ENCODE measurements at places on chromosomes 7 and 10. TPM values are rescaled to one million over a fixed set of nuclear protein-coding genes. Genes with fewer than 3 reads are reported as not detected.

GRCh38 chr7:137005873-137006272 lies 137.4 kb downstream of the CHRM2 start:
- no peaks in the 10 kb centered on the region for H3K36me3 ChIP-seq
- DNase-seq = no peak
- H3K27me3 ChIP-seq = no peaks in the 10 kb centered on the region
- H3K4me1 ChIP-seq = no peaks in the 10 kb centered on the region
- no peak overlapping the region for H3K4me3 ChIP-seq

DNA sequence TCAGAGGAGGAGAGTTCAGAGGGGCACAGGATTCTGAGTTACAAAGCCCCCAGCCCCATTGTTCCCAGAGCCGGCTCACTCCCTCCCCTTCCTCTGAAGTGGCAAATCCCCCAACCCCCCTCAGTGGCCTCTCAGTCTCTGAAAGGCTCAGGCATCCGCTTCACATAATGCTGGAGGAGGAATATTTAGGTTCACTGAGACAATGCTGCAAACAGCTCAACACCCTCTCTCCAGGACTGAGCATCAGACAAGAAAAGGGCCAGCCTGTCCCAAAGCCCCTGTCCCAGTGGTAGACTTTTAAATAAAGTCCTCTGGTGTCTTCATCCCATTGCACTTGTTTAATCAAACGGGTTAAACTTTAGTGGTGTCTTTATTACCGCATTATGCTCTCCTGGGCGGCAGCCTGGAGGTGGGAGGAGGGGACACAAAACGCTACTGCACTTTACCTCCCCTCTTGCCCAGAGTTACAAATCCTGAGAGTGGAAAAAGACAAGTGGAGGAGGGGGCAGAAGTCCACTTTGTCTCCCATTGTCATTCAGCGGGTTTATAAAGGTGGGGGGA lies 257.9 kb downstream of the FGFR2 start:
- DNase-seq = no peak
- H3K4me1 ChIP-seq = no peaks in the 10 kb centered on the region
- no peaks in the 10 kb centered on the region for H3K27me3 ChIP-seq
- H3K36me3 ChIP-seq = no peaks in the 10 kb centered on the region
- H3K4me3 ChIP-seq = no peak overlapping the region

GRCh38 chr7:107989618-107990373 lies 13.2 kb downstream of the LAMB1 start:
- H3K4me1 ChIP-seq = no peaks in the 10 kb centered on the region
- no peaks in the 10 kb centered on the region for H3K36me3 ChIP-seq
- H3K4me3 ChIP-seq = no peak overlapping the region
- H3K27me3 ChIP-seq = peaks cover 67% of the 10 kb centered on the region
- H3K27ac ChIP-seq = no peak overlapping the region
- no peak for DNase-seq

DNA sequence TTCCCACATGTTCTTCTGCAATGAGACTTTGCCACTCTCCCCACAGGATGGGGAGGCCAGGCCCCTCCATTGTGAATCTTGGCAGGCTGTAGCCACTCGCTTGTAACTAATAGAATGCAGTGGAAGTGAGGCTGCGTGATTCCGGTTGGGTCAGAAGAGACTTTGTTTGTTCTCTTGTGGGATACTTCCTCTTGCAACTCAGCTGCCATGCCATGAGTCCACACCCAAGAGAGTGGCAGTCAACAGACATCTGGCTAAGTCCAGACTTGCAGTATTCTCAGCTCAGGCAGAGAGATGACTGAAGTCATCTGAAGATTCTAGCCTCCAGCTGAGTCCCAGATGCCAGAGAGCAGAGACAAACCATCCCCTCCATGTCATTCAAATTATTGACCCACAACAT lies 153.4 kb upstream of the GDF10 start:
- H3K4me3 ChIP-seq = no peak overlapping the region
- DNase-seq = no peak
- H3K36me3 ChIP-seq = peaks cover 2% of the 10 kb centered on the region
- no peaks in the 10 kb centered on the region for H3K27me3 ChIP-seq

GRCh38 chr7:66142334-66142733 lies 27.7 kb downstream of the CRCP start:
- H3K4me1 ChIP-seq = no peaks in the 10 kb centered on the region
- H3K27ac ChIP-seq = no peak overlapping the region
- H3K4me3 ChIP-seq = no peak overlapping the region

DNA sequence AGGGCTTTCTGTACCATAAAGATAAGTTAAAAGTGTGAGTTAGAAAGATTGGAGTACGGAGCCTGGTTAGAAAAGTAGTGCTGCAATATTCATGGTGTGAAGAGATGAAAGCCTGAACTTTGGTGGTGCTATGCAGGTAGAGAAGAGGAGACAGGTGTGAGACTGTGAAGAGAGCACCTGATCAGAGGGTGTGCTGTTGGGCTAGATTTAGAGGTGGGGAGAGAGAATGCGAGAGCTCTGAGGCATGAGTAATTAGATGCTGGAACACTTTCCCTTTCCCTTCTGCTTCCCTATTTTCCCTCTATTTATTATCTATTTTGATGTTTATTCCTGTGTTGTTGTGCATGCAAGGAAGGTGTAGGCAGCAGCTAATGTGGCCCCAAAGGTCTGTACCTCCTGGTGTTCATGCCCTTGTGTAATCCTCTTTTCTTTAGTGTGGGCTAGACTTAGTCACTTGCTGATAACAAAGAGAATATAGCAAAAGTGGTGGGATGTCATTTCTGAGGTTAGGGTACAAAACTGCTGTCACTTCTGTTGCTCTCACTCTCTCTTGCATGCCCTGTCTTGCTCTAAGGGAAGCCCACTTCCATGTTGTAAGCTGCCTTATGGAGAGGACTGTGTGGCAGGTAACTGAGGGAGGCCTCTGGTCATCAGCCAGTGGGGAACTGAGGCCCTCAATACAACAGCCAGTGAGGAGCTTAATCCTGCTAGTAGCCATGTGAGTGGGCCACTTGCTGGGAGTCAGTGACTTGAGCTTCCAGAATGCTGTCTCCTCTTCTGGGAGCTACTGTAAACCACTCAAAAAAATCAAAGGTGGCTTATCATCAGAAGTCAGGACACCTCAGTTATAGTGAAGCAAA lies 2.6 kb upstream of the ATXN7L1 start:
- no peak for DNase-seq
- H3K4me3 ChIP-seq = no peak overlapping the region
- peaks cover 41% of the 10 kb centered on the region for H3K4me1 ChIP-seq

DNA sequence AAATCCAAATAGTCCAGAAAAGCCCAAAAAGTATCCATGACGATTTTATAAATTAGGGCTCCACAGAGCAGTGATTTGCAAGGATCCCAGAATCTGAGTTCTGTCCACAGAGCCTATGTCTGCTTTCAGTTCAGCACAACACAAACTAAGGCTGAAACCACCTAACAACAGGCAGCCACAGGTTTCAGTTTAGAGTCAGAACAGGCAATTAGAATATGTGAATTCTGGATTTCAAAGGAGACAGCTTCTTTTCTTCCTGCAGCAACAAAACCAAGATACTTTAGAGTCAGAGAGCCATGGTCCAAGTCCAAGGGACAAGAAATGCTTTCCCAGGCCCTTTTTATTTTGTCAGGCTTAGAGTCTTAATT lies 23.6 kb downstream of the IFIT3 start:
- no peak overlapping the region for H3K4me3 ChIP-seq
- no peak for DNase-seq
- no peak overlapping the region for H3K27ac ChIP-seq
- H3K27me3 ChIP-seq = peaks cover 20% of the 10 kb centered on the region
- H3K4me1 ChIP-seq = peaks cover 30% of the 10 kb centered on the region
- H3K36me3 ChIP-seq = peaks cover 7% of the 10 kb centered on the region

GRCh38 chr10:48981310-48981907 lies 41.8 kb upstream of the LRRC18 start:
- H3K27me3 ChIP-seq = peaks cover under 1% of the 10 kb centered on the region
- H3K27ac ChIP-seq = no peak overlapping the region
- H3K36me3 ChIP-seq = no peaks in the 10 kb centered on the region
- H3K4me3 ChIP-seq = no peak overlapping the region

DNA sequence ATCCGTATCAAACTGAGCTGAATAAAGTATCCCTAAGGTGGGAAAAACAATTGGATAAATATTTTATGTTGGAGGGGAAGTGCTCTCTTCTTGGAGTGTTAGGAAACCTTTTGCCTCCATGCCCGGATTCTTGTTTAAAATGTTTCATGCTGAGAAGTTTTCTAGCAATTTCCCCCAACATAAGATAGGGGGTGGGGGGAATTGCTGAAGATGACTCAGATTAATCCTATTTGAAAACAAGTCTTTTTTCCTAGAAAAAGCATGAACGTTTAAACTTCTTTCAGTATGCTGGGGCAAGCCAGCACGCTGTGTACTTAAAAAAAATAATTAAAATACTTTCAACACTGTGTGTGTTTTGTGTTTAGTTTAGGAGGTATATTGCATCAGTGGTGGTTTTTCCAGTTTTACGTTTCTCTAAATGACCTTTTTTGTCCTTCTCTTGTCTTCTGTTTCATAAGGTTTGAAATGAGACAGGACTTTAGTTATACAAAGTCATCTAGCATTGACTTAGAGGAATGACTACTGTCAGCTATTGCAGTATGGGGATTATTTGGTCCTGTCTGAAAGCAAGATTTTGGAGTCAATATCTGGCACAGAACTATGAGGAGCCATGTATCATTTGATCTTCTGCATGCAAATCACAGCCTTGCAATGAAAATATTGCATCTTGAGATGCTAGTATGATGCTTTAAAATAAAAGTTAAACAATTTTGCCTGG lies 295.9 kb downstream of the GATA3 start:
- no peak overlapping the region for H3K4me3 ChIP-seq
- H3K4me1 ChIP-seq = no peaks in the 10 kb centered on the region
- no peaks in the 10 kb centered on the region for H3K27me3 ChIP-seq
- H3K27ac ChIP-seq = no peak overlapping the region
- H3K36me3 ChIP-seq = no peaks in the 10 kb centered on the region
- DNase-seq = no peak

GRCh38 chr10:123472606-123473005 lies 193.5 kb upstream of the GPR26 start:
- DNase-seq = no peak
- no peak overlapping the region for H3K27ac ChIP-seq
- no peak overlapping the region for H3K4me3 ChIP-seq
- H3K36me3 ChIP-seq = no peaks in the 10 kb centered on the region

Gene PPP1R9A
- total RNA-seq = 0.08 TPM

Gene EGR2
- 52.1 TPM for total RNA-seq

Gene MOGAT3
- total RNA-seq = not detected

Gene KDM7A
- 7.9 TPM for total RNA-seq

Gene LSM5
- total RNA-seq = 158 TPM

Gene SAP25
- total RNA-seq = 6.0 TPM

Gene TMEM176A
- total RNA-seq = not detected

Gene FGF8
- not detected for total RNA-seq
